ENCODE measurements at places on chromosomes 1 and 21. TPM values are rescaled to one million over a fixed set of nuclear protein-coding genes. Genes with fewer than 3 reads are reported as not detected.

Gene HFM1
- total RNA-seq = not detected

GRCh38 chr1:84159533-84160240 lies 15.6 kb downstream of the PRKACB start:
- DNase-seq = no peak
- H3K27ac ChIP-seq = no peak overlapping the region
- H3K4me1 ChIP-seq = peaks cover 43% of the 10 kb centered on the region
- H3K36me3 ChIP-seq = peaks cover 38% of the 10 kb centered on the region
- H3K4me3 ChIP-seq = no peak overlapping the region

- H3K36me3 ChIP-seq = no peaks in the 10 kb centered on the region
- no peak overlapping the region for H3K27ac ChIP-seq
- no peak overlapping the region for H3K4me3 ChIP-seq
- H3K4me1 ChIP-seq = no peaks in the 10 kb centered on the region
- DNase-seq = no peak
These were observed 479.2 kb upstream of the USP24 start for GRCh38 chr1:55694310-55694801.

GRCh38 chr1:13941315-13941714 lies 241.3 kb downstream of the PRDM2 start:
- H3K27me3 ChIP-seq = peaks cover 14% of the 10 kb centered on the region
- no peaks in the 10 kb centered on the region for H3K36me3 ChIP-seq
- no peak overlapping the region for H3K4me3 ChIP-seq

Gene KIF21B
- 143 TPM for total RNA-seq

Data from activated naive CD8-positive, alpha-beta T cell treated with anti-CD3 and anti-CD28 coated beads, Interleukin-2, amount 10 ng/mL, durations not matched to agents 7 days and 5 days (primary cell).